ENCODE measurements at places on chromosomes 7 and 10. TPM values are rescaled to one million over a fixed set of nuclear protein-coding genes. Genes with fewer than 3 reads are reported as not detected.

DNA sequence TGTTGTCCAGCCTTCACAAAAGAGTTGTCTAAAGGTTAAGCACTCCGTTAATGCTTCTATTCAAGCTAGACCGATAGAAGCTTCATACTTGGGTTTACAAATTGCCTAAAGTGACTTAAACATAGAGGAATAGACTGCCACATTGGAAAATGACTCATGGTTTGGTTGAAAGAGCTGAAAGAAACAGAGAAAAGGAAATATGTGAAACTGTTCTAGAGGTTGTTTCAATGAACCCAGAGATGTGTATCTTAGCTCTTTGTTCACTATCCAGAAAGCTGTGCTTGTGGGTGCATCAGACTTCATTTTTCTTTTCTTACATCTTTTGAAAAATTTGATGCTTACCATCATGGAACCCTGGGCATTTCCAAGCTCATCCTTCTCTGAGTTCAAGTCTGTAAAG lies 736.2 kb downstream of the INHBA start:
- DNase-seq = no peak

GRCh38 chr10:1120306-1120705 lies 64.1 kb downstream of the WDR37 start:
- no peak for DNase-seq

DNA sequence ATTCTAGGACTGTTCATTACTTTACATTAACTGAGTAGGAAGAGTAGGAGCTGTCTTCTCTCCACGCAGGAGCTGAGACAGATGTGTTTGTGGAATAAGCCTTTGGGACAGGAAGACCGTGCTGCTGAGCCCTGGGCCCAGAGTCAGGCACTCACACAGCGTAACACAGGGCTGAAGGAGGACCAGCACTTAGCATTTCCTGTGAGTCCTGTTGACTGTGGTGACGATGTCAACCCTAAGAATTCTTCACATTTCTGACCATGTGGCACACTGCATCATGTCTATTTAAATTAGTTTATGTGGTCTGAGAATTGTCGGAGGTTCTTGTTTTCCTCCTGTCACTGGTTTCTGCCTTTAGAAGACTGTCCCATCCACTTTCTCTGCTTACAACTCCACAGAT lies 117.2 kb downstream of the PIP4K2A start:
- DNase-seq = no peak

- no peak for DNase-seq
These were observed 78.2 kb upstream of the SEC61G start for GRCh38 chr7:54837168-54837567.

DNA sequence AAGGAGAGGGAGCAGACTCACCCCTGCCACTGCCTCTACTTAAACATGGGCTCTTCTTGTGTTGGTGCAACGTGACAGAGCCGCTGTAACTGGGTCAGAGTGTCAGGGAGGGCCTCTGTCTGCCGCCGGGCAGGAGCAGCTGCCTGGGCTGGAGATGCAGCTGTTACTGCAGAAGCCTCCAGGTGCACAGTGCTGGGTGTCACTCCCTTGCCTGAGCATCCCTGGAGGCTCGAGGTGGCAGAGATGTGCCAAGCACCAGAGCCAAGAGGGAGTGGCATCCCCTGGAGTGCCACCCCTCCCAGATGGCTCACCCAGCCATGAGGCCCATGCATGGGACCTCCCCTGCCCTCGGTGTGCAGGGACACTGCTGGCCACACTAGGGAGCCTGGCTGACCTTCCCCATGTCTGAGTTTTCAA lies 145.7 kb downstream of the PRPF18 start:
- DNase-seq = no peak

DNA sequence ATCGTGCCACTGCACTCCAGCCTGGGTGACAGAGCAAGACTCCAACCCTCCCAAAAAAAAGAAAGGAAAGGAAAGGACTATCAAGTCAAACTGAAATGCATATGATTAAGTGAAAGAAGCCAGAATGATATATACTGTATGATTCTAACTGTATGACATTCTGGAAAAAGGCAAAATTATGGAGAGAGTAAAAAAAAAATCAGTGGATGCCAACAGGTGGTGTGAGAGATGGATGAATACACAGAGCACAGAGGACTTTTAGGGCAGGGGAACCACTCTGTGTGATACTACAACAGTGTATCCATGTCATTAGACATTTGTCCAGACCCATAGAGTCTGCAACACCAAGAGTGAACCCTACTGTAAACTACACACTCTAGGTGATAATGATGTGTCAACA lies 99.2 kb downstream of the SLIT1 start:
- DNase-seq = no peak

- no peak for DNase-seq
These were observed 38.8 kb downstream of the CNPY1 start for GRCh38 chr7:155507576-155507975.

GRCh38 chr10:131448171-131448570 lies 136.7 kb upstream of the TCERG1L start:
- no peak for DNase-seq

Gene MUC3A
- total RNA-seq = 6.3 TPM

GRCh38 chr7:53812135-53812534 lies 730.0 kb upstream of the VSTM2A start:
- no peak for DNase-seq

- no peak for DNase-seq
These were observed 83.9 kb downstream of the TCF7L2 start for GRCh38 chr10:113033991-113034390.

Gene CEP55
- 52.2 TPM for total RNA-seq

DNA sequence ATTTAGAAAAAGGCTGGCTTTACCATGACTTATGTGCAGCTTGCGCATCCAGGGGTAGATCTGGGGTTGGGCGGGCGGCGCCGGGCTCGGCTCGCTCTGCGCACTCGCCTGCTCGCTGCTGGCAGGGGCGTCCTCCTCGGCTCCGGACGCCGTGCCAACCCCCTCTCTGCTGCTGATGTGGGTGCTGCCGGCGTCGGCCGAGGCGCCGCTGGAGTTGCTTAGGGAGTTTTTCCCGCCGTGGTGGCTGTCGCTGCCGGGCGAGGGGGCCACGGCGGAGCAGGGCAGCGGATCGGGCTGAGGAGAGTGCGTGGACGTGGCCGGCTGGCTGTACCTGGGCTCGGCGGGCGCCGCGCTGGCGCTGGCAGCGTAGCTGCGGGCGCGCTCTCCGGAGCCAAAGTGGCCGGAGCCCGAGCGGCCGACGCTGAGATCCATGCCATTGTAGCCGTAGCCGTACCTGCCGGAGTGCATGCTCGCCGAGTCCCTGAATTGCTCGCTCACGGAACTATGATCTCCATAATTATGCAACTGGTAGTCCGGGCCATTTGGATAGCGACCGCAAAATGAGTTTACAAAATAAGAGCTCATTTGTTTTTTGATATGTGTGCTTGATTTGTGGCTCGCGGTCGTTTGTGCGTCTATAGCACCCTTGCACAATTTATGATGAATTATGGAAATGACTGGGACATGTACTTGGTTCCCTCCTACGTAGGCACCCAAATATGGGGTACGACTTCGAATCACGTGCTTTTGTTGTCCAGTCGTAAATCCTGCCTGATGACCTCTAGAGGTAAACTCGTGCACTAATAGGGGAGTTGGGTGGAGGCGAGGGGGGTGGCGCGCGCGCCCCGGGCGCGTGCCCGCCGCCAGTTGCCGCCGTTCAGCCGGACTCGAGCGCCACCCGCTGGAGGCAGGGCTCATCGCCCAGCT lies at the start of gene HOXA5:
HOXA5 (minus strand) TSS at position 659 of the 927 bp plus-strand sequence; CDS start at position 585, 74 bp downstream.
- DNase-seq = no peak

GRCh38 chr10:1612908-1613307 lies 124.4 kb downstream of the ADARB2 start:
- DNase-seq = no peak

DNA sequence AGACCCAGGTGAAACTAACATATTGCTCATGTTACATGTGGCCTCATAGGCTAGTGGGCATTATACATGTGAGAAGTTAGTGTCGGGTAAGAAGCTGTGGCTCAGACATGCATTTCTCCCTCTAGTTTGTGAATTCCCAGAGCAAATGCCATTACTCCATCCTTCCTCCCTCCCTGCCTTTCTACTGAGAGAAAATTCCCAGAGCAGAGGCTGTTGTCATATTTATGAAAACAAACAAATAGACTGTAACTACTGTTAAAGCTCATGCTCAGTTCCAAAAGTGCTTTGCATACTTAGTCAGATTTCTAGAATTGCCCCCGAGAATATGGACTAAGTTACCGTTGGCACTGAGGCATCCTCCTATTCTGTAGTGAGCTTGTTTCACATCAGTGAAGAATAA lies 29.0 kb downstream of the ZNRF2 start:
- no peak for DNase-seq

Gene HTR5A
- total RNA-seq = not detected

GRCh38 chr10:99977916-99978315 lies 31.8 kb downstream of the DNMBP start:
- no peak for DNase-seq

DNA sequence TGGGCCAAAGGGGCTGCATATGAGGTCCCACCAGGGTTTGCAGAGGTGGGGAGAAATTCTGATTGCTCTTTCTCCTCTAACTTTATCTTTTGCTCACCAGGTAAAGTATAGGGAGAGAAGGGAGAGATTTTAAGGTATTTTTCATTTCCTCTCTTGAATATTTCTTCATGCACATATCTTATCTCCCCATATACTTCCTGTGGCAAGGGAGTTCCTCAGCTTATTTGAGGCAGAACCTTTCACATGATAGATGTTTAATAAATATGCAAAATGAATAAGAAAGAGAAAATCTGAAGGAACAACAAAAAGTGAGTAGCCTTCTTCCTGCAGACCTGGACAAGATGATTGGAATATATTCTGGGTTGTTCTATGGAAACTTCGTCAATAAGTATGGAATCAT lies 67.4 kb upstream of the PDCD4 start:
- no peak for DNase-seq

DNA sequence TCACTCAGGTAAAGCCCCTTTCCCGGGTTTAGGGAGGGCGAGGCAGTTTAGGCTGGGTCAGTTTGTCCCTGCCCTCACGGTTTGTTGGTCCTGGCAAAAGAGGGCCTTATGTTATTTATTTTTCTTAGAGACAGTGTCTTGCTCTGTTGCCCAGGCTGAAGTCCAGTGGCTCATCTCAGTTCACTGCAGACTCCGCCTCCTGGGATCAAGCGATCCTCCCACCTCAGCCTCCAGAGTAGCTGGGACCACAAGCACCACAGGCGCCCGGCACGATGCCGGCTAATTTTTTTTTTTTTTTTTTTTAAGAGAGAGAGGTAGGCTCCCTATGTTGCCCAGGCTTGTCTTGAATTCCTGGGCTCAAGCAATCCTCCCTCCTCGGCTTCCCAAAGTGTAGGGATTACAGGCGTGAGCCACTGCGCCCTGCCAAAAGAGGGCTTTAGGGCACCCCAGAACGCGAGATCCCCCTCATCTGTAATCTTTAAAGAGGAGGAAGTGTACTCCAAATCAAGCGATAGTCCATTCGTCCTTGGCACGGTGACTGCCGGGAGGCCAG lies 626 bp upstream of the BMS1 start:
- peak; percentile 11 for DNase-seq

Gene HECW1
- total RNA-seq = 0.17 TPM

DNA sequence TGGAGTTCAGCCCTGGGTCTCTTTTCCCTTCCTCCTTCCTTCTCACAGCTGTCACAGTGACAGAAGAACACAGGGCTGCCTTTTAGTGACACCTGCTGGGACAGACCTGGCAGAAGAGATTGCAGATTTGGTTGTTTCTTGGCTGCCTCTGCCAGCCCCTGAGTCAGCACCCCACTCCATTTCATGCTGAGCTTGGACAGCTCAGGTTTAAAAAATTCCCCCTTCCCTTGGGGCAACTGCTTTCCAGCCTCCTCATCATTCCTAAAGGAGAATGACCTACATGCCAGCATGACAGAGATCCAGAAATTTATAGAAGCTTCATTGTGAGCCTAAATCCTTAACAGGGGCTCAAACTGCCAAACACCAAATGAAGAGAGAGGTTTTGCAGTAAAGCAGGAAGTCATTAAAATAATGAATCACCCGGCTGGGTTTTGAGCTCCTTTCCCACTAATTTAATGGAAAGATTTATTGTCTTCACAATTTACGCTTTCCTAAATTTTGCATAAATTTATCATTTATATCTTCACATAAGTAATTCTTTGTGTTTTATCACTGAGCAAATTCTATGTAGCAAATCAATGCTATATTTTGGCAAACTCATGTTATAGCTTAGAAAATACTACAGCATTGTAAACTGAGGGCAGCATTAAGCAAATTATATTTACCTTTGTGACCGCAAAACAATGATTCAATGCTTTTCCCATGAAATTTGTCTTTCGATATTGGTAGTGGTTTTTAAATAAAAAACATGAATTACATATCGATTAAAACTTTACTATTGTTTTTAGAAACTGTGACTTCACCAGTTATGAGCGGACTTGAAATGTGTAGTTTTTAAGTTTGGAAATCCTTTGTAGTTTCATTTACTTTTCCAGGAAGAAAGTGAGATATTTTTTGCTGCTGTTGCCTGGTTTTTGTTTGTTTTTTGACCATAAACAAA lies 399.5 kb upstream of the ANKRD30A start:
- no peak for DNase-seq

- DNase-seq = no peak
These were observed 92.0 kb upstream of the CDC14C start for GRCh38 chr7:48832303-48832845.

Gene AOAH
- total RNA-seq = not detected

Gene C10orf143
- total RNA-seq = 0.78 TPM

Gene TLX1
- total RNA-seq = not detected

GRCh38 chr7:127447326-127447945 lies 54.9 kb upstream of the ZNF800 start:
- peak; percentile 12 for DNase-seq

DNA sequence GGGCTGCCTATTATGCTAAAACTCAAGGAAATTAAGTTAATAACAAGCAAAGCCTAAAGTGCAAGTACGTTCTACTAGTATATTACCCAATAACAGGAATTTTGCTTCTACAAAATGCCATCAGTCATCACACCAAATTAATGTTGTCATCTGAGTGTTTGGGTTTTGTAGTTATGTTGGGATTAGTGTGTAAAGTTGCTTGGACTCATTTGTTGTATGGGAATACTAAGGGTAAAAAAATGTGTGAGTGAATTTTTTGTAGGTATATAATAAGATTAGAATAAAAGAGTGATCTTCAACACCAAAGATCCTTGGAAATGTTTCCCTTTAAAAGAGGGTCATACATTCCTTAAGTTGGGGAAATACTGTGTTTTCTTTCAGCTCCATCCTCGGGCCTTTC lies 38.6 kb downstream of the NRP1 start:
- DNase-seq = no peak

Gene GPR37
- total RNA-seq = 7.5 TPM

DNA sequence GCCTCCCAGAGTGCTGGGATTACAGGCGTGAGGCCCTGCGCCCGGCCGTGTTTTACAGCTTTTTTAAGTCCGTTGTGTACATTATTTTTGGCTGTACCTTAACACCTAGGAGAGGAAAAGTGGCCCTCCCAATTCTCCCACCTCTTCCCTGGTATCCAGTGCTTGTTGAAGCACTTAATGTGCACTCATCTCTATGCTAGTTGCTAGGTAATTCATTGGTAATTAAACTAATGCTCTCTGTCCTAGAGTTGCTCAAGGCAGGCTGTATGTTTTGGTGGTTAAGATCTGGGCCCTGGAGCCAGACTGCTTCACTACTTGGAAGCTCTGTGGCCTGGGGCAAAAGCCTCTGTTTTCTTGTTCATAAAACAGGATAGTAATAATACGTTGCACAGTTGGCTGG lies 19.6 kb downstream of the AVPI1 start:
- no peak for DNase-seq

Gene GARIN1A
- 8.5 TPM for total RNA-seq

Gene TUBB8
- total RNA-seq = 0.34 TPM

GRCh38 chr7:157425137-157425731 lies 88.4 kb downstream of the DNAJB6 start:
- no peak for DNase-seq

Gene PI4K2A
- 12.6 TPM for total RNA-seq
